ENCODE measurements at places on chromosomes 7 and 10.

DNA sequence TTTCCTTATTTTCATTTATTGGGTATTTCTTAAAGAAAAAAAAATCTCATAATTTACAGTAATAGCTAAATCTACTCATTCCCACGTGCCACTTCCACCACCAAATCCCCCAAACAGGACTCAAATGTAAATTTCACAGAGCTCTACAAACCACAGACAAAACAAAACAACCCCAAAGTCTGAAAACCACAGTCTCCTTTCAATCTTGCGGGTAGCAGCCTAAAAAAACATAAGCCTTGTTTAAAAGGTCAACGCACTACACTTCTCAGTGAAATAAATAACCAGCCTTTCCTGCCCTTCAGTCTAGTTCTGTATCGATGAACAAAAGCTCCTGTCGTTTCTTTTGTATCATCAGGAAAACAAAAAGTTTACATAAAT is 121.8 kb upstream of the AFAP1L2 start:
- DNase-seq: no peak

GRCh38 chr7:3495530-3495929 is 194.5 kb downstream of the SDK1 start:
- no peak for DNase-seq

GRCh38 chr7:33774762-33775523 is 130.4 kb upstream of the BMPER start:
- peak; percentile 70 for DNase-seq

DNA sequence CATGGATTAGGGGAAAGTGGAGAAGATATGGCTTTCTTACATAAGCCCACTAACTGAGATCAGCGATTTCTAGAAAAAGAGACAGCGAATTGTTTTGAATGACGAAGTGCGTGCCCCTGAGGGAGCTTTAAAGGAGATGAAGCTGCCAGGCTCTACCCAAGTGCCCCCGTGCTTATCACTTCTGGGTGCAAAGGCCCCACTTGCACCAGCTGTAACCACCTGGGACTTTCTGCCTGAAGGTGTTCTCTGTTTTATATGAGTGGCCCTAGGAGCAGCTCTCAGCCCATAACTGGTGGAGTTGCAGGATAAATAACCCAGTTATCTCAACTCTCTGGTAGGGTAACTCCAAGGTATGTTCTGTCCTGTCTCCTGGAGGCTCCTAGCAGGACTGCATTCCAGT is 20.4 kb upstream of the CARD11 start:
- DNase-seq: no peak

DNA sequence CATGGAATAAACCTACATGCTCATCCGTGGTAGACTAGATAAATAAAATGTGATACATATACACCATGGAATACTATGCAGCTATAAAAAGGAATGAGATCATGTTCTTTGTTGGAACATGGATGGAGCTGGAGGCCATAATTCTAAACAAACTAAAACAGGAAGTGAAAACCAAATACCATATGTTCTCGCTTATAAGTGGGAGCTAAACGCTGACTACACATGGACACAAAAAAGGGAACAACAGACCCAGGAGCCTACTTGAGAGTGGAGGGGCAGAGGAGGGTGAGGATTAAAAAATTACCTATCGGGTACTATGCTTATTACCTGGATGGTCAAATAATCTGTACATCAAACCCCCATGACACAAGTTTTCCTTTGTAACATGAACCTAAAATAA is 68.7 kb upstream of the SEC61G start:
- DNase-seq: no peak

DNA sequence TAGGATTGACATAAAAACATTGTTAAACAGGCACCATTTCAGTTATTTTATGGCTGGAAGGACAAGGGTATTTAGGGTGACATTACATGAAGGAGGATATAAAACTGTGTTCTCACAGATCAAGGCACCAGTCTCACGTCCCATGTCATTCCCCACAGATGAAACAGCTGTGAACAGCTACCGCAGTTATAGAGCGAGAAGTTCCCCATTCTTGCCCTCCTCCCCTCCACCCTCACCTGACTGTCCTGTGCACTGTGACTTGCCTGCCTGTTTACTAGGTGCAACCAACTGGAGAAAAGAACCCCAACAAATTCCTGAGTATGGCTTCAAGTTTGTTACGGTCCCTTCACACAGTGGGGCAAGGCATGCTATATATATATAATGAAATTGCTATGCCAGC is 141.6 kb downstream of the SND1 start:
- DNase-seq: no peak

- DNase-seq: no peak
Measured at GRCh38 chr7:75971309-75971960, 23.0 kb downstream of the TMEM120A start.

DNA sequence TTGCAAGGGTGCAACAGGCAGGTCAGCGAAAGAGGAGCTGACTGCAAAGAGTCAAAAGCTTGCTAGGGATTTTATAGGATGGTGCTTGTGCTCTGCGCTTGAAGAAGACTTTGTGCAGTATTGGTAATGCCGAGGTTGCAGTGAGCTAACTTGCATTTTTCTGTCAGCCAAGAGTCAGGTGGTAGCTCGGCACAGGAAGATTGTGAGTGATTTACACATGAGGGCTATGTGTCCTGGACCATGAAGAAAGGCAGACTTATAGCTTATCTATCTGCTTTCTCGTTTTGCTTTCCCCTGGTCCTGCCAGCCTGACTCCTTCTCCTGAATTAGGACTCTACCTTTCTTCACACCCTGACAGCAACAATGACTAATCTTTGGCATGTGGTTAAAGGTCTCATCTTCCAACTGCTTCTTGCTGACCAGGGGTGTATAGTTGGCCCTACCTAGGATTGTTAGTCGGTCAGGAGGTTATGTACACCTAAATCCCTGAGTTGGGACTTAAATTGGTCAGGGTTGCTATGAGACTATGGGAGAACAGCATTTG is 4.1 kb upstream of the SYPL1 start:
- DNase-seq: no peak
